ENCODE measurements at places on chromosomes 5 and 9.

GRCh38 chr5:107496466-107496865, 174.3 kb downstream of the EFNA5 start:
- no peak for DNase-seq

- no peak for DNase-seq
Observed at GRCh38 chr5:142561029-142561428, 124.9 kb downstream of the FGF1 start.

- DNase-seq: no peak
Observed at GRCh38 chr5:84487963-84488362, 103.3 kb upstream of the EDIL3 start.

DNA sequence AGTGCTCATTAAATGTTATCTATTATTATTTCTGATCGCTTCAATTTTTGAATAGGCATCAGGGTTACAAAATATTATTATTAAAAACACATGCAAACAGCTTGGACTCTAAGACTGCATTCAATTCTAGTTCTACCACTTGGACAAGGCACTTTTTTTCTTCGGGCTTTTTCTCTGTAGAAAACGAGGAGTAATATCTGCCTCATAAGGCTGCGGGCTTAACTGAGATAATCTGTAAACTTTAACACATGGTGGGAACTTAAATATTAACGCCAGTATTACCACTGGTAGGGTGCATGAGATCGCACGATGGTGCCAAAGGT, 511 bp upstream of the SPDL1 start:
- no peak for DNase-seq

GRCh38 chr9:116800074-116800473, 113.0 kb downstream of the TRIM32 start:
- no peak for DNase-seq

DNA sequence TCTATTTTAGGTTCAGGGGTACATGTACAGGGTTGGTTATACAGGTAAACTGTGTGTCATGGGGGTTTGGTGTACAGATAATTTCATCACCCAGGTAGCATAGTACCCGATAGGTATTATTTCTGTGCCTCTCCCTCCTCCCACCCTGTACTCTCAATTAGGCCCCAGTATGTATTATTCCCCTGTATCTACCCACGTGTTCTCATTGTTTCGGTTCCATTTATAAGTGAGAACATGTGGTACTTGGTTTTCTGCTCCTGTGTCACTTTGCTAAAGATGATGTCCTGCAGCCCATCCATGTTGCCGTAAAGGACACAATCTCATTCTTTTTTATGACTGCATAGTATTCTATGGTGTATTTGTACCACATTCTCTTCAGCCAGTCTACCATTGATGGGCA, 96.8 kb upstream of the SLC24A2 start:
- DNase-seq: no peak

DNA sequence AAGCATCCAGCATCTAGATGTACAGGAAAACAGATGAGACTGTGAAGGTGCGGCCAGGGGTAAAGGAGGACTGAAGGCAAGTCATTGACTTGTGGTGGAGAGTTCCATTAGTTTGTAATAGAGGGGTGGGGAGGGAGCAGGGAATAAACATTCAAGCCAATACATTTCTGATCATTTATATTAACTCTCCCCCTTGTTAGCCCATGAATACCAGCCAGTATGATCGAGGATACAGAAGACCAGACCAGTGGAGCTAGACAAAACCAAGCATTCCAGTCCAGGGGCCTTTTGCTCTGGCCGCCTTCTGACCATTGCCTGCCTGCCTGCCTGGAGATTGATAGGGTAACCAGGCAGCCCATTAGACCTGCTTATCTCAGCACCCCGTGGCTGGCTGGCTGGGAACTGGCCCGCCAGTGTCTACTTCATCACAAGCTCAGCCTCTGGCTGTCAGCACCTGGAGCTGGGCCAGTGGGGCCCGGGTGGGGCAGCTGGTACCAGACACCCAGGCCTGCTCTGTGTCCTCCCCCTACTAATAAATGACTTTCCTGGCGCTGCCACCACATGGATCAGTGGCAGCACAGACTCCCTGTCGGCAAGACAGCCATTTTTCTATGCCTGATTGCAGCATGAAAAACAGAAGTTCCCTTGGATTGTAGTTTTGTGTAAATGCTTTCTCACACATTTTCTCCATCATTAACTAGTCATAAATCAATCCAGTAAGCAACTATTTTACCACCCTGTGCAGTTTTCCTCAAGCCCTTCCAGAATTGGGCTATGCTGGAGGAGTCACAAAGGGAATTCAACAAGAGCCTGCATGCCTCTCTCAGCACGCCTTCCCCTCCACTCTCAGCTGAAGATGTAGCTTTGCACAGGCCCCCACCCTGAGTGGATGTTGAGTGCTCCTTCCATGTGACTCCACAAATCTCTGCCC, 181.3 kb downstream of the SNCAIP start:
- no peak for DNase-seq

DNA sequence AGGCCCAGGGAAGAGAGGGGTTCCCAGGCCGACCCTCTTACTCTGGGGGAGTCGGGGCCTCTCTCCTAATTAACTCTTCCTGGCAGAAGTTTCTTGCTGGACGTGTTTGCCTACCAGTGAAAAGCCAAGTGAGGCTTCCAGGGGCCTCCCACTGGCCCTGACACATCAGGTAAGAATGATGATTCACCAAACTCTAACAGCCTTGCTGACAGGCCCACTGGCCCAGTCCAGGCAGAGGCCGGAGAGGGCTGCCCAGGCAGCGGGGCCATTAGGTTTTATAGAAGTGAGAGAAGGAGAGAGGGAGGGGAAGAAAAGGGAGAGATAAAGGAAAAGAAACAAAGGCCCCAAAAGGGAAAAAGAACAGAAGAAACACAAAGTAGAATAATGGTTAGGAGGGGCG, 50.8 kb upstream of the FOXE1 start:
- DNase-seq: no peak

DNA sequence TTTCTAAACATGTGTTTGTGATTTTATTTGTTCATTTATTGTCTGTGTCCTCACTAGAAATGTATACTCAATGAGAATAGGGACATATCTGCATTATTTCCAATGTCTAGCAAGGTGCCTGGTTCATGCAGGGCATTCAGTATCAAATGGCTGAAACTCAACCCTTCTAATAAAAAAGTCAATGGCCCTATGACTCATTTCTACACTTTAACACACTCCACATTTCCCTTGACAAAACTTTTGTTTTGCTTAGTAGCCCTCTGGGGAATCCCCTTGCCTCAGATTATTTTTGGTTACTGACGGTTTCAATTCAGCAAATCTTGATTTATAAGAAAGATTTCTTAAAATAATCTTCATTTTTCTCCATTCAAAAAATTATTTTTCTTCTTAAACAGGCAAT, 206.0 kb upstream of the DMRTA1 start:
- DNase-seq: no peak

- no peak for DNase-seq
Observed at GRCh38 chr5:45093377-45093776, 284.6 kb downstream of the MRPS30 start.

DNA sequence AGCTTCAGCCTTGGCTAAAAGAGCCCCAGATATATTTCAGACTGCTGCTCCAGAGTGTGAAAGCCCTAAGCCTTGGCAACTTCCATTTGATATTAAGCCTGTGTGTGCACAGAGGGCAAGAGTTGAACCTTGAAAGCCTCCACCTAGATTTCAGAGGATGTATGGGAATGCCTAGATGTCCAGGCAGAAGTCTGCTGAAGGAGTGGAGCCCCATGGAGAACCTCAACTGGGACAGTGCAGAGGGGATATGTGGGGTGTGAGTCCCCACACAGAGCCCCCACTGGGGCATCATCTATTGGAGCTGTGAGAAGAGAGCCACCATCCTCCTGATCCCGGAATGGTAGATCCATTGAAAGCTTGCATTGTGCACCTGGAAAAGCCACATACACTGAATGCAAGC, 1784.8 kb upstream of the CDH9 start:
- no peak for DNase-seq

DNA sequence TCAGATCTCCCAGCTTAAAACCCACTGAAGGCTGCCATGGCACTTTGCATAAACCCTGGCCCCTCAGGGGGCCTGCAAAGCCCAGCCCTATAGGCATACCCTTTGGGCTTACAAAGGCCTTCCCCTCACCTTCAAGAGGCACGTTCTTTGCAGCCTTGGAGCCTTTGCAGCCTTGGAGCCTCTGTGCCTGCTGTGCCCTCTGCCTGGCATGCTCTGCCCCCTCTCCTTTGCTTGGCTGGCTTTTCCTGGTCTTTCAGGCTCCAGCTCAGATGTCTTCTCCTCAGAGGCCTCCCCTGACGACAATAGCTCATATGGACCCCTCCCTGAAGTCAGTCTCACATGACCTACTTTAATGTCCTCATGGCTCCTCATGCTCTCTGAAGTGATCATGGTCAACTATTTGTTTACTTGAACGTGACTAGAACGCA, 60.3 kb downstream of the CXXC5 start:
- no peak for DNase-seq

DNA sequence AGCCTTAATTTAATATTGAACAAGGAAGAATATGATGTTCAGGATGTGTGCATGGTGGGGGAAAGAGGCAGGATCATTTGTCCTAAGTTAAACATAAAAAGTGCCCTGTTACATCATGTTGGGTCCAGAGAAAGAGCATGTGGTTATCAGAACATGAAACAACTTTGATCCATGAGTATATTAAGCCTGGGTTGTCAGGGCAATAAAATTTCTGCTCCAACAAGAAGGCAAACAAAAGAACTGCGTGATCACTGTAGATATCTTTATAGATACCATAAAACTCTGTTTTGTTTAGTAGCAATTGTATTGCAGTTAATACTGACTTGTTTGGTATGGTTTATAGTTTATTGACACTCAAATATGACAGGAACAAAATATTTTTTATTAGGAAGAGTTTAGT, 35.2 kb downstream of the PCA3 start:
- DNase-seq: no peak

DNA sequence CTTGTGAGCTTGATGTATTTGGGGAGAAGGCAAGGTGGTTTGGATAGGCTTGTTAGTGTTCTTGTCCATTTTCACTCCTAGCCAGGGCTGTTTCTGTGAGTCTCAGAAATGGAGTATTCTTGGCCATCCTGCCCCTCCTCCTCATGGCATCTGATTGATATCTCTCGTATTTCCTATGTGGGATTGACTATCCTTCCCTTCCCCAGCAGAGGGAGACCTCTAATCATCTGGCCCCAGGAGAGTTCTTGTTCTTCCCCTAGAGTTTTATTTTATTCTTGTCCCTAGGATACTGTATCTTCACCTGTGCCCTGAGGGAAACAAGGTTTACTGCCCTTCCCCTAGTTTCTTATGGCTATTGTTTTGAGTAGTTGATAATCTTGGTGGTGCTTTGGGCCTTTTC, 114.4 kb downstream of the VPS13A start:
- no peak for DNase-seq

DNA sequence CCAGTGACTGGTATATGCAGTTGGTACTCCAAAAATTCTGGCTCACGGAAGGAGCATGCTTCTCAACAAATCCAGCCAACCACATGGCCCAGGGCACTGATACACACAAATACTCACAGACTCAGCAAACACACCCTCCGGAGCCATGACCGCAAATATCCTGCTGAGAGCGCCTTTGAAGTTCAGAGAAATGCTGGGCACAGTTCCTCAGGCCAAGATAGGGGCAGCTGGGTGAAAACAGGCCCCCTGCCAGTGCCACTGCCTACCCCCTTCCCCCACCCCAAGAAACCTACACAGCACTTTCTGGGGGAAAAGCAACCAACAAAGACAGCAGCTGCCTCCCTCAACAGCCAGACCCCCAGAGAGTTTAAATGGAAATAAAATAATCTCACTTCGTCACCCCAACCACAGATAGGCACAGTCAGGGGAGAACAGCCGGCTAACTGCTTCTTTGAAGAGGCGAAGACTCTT, 120.0 kb downstream of the C5orf15 start:
- no peak for DNase-seq

GRCh38 chr5:67375606-67376005, 179.0 kb upstream of the CD180 start:
- DNase-seq: no peak

GRCh38 chr9:98922721-98923435, 20.8 kb upstream of the COL15A1 start:
- DNase-seq: no peak

GRCh38 chr5:129508606-129509005, 48.5 kb downstream of the ADAMTS19 start:
- no peak for DNase-seq
